Lung microvascular endothelial cell (primary cell): ENCODE measurements at places on chromosomes 2 and 18. TPM values are rescaled to one million over a fixed set of nuclear protein-coding genes. Genes with fewer than 3 reads are reported as not detected.

Gene GRB14
- 1.2 and 1.5 TPM in 2 replicates for total RNA-seq

- no peak for DNase-seq
Observed at GRCh38 chr2:228771774-228772173, 499.3 kb downstream of the PID1 start.

DNA sequence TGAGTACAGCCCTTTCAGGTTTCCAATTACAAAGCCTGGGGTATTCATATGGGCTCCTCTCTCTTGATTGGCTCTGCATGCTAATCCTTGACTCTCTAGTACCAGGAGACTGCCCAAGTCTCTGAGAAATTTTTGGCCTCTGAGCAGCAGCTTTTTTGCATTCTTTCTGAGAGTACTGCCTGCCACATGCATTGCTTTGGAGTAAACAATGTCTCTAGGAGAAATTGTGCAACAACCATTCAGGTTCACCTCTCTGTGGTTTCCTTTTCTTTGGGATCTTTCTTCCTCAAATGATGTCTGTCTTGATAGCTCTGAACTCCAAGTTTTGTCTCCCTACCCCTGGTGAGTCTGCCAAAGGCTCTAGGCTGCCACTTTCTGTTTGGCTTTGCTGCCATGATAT lies 115.8 kb upstream of the SETBP1 start:
- DNase-seq = no peak

- DNase-seq = no peak
Observed at GRCh38 chr2:12957251-12957650, 240.5 kb downstream of the TRIB2 start.

DNA sequence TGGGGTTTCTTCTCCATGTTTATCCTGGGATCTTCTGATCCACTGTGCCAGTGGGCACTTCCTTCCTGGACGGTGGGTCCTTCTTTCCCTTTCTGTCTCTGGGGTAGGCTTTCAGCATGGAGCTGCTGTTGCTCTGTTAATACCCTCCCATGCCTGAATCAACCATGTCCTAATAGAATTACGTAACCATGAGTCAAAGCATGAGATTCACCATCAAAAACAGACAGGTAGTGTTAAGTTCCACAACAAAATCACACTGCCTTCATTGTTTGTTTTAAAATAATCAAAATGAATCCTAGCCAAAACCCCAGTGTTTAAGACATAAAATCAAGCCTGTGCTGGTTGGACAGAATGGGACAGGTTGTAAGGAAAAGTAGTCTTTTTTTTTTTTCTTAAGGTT lies 37.5 kb downstream of the GNAL start:
- DNase-seq = no peak

GRCh38 chr2:5188636-5189035 lies 503.5 kb upstream of the SOX11 start:
- no peak for DNase-seq

GRCh38 chr18:25346561-25346960 lies 5.4 kb downstream of the ZNF521 start:
- DNase-seq = no peak

DNA sequence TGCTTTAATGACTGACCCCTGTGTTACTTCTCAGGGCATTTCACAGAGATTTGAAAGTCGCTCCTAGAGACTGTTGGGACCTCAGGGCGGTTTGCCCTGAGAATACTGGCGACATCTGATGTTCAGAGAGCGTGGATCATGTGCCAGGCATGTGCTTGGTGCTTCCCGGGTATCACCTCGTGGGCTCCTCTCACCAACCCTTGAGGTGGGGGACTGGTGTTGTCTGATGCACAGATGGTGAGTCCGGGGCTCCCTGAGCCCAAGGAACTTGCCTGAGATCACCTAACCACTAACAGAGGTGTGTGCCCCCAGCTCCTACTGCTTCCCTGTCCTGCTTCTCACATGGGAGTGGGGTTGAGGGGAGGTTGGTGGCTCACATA lies 16.2 kb downstream of the ATOH8 start:
- no peak for DNase-seq

DNA sequence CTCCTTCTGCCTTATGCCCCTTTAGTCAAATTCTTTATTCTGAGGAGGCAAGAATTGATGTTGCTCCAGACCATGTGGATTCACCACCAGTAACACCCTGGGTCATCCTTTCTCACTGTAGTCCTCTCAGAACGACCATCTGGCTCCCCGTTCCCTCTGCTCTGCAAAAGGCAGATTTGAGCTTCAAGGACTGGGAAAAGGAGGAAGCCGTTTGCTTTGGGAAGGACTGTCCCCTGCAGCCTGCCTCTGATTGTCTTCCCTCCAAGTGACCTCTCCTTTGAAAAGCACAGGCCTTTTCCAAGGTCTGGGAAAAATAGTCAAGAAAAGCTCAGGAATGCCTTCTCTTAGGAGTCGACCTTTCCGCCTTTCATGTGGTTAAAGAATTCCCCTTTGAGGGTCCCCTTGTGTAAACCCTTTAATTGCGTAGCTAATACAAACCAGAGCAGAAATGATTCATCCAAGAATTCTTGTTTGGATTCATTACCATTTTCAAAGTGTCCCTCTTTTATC lies 130.1 kb upstream of the COPS8 start:
- no peak for DNase-seq

DNA sequence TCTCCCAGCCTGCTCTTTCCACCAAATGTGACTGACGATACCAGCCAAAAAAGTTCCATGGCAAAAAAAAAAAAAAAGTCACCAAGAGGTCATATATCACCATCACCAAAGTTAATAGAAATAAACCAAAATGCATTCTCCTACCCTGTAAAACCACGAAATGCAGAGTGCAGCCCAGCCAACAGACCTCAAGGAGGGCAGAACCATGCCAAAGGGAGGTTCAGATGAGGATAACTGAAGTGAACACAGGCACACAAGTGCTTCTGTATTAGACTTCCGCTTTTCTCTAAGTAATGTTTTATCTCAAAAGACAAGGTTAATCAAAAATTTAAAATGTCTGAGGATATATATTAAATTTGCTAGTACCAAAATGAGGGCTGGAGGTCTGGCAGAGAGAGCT lies 5.5 kb downstream of the SERPINE2 start:
- no peak for DNase-seq
